Eye (tissue), 1 donor: ENCODE measurements at places on chromosomes 3 and 15.

DNA sequence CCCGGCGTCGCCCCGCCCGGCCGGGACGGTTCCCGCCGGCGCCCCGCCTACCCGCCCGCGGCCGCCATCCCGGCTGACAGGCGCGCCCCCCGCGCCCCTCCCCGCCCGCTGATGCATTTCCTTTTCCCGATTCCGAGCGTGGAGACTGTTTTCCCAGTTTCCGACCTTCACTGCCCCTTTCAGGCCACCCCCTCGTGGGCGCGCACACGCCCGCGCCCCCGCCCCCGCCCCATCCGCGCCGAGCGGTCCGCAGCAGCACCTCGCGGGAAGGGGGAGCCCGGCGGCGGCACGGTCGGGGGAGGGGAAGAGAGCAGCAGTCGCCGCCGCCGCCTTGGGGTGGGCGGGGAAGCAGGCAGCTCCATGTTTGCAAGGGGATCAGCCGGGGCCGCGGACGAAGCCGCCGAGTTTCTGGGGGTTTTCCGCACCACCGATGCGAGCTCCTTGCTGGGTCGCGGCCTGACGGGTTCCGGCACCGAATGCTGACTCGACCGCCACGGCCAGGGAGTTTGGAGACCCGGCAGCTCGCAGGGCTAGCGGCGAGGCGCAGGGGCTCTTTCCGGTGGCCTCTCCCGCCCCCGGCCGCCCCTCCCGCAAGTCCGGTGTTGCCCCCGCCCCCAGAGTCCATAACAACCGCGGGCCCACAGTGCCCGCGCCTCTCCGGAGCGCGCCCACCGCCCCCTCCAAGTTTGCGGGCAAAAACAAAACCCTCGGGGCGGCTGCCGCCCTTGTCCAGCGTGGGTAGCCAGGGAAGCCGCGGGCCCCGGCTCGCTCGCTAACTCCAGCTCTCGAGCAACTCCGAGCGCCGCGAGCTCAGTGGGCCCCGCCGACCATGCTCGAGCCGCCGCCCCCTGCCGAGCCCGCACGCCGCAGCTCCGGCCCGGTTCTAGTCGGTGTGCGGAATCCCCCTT lies 3.2 kb upstream of the SIN3A start:
- no peak for DNase-seq

DNA sequence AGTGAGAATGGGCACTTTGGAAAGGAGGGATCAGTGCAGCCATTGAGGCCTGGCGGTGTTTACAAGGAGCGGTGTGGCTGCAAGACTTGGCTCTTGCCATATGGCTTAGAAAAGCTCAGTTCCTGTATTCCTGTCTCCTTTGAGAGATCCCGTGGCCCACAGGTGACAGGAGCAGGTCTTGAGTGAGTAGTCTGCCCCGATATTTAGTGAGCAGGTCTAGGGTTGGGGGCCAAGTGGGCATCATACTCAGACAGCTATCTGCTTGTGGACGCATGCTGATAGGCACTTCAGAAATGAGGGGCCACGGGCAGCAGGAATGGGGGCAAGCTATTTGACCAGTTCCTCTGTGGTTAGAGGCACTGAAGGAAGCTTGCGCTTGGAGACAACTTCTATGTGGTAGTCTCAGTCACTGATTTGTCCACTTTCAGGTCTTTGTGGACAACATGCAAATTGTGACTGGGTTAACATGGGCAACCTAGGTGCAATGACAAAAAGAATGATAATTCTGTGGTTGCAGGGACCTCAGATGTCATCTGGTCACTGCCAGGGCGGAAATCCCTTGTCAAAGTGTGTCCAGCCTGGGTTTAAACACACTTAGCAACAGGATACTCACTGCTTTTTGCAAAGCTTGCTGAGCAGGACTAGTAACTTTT lies 1.1 kb downstream of the TMED3 start:
- no peak for DNase-seq

DNA sequence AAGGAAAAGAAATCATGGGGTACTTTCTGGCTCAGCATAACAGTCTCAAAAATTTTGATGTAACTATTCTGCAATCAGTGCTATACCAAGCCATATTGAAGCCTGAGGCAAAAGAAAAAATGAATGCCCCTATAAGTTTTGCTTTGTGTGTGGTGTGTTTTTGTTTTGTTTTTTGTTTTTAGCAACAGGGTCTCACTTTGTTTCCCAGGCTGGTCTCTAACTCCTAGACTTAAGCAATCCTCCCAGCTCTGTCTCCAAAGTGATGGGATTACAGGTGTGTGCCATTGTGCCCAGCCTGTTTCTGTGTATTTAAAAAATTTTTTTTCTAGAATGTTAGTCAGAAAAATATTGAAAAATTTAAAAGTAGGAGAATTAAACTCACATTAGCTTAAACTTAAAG lies 93.2 kb downstream of the ZNF280D start:
- no peak for DNase-seq

GRCh38 chr15:62326460-62327011 lies 161.5 kb upstream of the C2CD4B start:
- DNase-seq: no peak
